Activated CD4-positive, alpha-beta T cell treated with anti-CD3 and anti-CD28 coated beads, Interleukin-2, amount 10 ng/mL, durations not matched to agents 24 days and 14 days (primary cell): ENCODE measurements at places on chromosomes 12 and 14. TPM values are rescaled to one million over a fixed set of nuclear protein-coding genes. Genes with fewer than 3 reads are reported as not detected.

The PLD4 gene
- total RNA-seq, result 0.07 and 0.21 TPM in 2 replicates

The E2F7 gene
- 16.8 and 20.0 TPM in 2 replicates for total RNA-seq

The HEATR5A gene
- 23.6 and 24.2 TPM in 2 replicates for total RNA-seq

The KIF5A gene
- 1.8 and 2.4 TPM in 2 replicates for total RNA-seq
